ENCODE measurements at places on chromosomes 6 and 20.
A peak's percentile ranks its signal among the peaks of the same experiment; 100 is the strongest.

- DNase-seq, result no peak
Observed at GRCh38 chr20:20941468-20941889, 164.7 kb downstream of the LINC00237 start.

- no peak for DNase-seq
Observed at GRCh38 chr6:35206346-35206745, 7.4 kb upstream of the SCUBE3 start.

DNA sequence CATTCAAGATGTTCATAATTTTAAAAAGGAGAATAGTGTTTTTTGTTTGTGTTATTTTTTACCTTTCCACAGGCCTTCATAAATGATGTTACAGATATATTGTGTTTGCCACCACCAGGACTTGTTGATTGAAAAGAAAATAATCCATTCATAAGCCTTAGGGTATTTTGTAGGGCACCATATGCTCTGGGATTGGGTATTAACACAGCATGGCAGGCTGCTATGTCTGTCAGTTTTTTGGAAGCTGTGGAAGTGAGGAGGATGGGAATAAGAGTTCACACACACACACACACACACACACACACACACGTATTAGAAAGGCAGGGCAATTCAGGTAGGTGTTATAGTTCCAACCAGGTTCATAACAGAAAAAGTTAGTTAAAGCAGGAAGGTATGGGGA, 237.9 kb downstream of the HDGFL1 start:
- no peak for DNase-seq

DNA sequence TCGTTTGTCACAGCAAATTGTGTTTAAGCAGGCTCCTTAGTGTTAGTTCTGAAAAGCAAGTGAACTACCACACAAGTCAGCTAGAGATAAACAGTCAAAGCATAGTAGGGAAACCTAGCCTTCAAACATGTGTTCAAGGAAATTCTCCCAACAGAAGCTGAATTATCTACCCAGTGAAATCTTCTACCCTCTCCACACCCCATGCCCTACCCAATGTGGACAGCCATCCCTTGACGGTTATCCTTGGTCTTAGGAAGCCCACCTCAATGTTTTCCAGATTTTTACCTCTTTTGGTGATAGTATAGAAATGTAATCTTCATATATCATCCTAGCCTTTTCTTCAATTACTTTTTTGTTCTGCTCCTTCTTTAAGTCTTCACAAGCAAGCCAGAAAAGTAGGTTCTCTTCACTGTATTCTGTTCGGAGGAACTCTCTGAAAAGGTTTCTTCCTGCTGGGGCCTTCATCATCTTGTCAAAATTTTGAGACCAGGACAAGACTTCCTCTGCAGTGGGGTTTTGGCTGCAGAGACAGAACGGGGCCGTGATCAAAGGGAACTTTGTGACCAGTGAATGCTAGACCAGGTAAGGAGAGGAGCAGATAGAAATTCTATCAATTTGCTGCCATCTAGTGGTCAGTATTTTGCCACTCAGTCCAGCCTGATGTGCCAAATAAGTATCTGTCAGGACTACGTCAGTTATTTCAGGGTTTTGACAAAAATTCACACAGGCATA, 21.6 kb upstream of the MTRF1L start:
- DNase-seq, result peak; percentile 72

GRCh38 chr6:83474309-83474708, 38.0 kb upstream of the PRSS35 start:
- DNase-seq, result no peak

GRCh38 chr6:121305957-121306607, 28.2 kb downstream of the TBC1D32 start:
- DNase-seq, result peak; percentile 58

DNA sequence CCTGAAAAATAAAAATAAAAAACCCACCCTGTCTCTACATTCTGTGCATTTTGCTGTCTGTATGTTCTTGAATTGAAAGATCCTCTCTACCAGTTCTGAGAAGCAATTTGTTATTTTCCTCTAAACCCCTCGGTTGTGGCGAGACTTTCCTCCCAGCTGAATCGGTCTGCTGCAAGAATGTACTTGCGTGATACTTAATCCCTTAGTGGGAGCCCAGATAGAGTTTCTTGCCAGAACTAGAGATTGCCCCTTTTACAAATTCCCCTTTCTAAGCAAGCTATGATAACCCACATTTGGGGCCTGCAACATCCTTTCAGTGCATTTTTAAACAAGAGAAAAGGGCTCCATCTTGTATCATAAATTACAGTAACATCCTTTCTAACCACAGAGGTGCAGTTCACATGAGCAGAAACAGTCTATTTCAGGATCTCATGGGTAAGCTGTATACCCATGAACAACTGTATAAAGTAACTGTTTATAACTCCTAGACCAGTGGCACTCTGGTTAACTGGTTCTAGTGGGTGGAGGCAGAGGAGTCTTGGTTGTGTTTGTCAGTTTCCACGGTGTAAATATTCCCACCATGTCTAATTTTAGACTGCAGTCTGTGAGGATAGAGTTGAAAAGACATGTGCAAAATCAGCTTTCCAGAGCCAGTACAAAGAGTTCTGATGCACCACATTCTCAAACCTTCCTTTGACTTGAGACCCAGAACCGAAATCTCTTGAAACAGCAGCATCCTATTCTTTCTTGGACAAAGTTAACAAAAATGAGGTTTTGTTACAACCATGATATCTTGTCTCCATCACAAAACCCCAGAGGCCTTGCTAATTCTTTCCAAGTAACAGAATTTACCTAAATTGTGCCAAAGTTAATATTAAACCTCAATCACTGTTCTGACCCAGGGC, 113.1 kb upstream of the ZNF217 start:
- peak; percentile 35 for DNase-seq

DNA sequence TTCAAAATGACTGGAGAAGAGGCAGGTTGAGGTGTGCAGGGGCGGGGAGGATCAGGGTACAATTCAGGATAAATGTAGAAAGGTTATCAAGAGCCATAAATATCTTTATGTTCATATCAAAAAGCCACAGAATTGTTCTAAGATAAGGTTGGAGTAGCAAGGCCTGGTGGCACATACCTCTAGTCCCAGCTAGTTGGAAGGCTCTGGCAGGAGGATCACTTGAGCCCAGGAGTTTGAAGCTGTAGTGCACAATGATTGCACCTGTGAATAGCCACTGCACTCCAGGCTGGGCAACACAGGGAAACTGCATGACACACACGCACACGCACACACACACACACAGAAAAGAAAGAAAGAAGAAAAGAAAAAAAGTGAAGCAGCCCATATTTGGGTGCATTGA, 194.8 kb downstream of the GRIK2 start:
- no peak for DNase-seq

DNA sequence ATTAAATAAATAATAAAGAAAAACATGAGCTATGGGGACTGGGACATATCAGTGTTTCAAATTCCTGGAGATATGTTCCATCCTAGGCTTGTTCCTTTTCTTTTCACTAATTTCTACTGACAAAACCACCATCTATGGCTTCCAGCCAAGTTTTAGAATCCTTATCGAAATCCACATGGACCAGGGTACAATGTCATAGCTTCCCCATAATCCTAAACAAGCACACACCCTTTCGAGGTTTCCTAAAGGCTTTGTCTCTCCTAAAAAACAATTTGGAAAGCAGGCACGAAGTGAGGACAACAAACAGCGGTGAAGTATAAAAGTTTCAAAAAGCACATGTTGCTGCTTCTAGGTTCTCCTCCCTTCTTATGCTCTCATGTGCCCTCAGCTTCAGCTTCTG, 13.3 kb upstream of the DST start:
- DNase-seq, result no peak

- DNase-seq, result peak; percentile 56
Observed at GRCh38 chr6:39377539-39377950, 55.0 kb upstream of the KCNK16 start.

- no peak for DNase-seq
Observed at GRCh38 chr6:116762235-116762634, 3.3 kb downstream of the FAM162B start.

GRCh38 chr6:28673787-28674671, 148.3 kb downstream of the GPX5 start:
- DNase-seq, result peak; percentile 80

DNA sequence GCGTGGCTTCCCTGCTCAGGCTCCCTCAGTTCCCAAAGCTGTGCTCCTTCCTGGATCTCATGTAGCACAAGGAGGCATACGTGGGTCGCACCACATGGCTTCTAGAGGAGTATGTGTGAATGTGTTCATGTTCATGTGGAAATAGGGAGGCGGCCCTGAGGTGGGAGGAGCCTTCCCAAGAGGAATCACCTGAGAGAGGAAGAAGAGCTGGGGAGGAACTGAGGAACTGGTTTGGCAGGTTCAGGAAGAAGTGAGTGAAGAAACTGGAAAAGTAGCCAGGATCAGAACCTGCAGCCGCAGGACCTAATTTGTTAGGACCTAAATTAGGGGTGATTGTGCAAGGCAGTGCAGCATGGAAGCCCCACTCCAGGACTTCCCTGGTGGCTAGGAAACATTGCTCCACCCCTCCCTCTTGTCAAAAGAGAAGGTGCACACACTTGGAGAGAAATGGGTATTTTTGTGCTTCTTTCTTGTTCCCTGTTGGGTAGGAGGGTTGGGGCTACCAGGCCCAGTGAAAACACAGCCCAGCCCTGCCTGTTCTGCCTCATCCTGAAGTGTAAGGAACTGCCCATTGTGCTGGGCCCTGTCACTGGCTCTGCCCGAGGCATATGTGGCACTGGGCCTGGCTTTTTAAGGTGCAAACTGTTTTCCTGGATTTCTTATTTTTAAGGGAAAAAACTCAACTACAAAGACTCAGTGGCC, 20.7 kb downstream of the SYNJ2 start:
- no peak for DNase-seq

DNA sequence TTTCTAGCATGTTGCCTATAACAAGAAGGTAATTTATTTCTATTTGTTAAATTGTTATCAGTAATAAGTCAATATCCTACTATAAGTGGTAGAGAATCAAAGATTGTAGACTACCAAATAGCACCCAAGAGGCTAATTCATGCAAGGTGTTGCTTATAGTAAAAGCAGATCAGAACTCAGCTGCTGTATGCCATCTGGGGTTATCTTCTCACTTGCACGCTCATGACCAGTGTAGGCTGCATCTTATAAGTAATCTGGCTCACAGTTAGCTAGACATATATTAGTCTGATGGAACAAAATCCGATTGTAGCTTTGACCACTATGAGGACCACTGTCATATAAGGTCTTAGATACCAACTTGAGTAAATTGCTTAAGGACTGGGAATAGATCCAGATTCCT, 17.0 kb downstream of the TOP1 start:
- DNase-seq, result no peak

DNA sequence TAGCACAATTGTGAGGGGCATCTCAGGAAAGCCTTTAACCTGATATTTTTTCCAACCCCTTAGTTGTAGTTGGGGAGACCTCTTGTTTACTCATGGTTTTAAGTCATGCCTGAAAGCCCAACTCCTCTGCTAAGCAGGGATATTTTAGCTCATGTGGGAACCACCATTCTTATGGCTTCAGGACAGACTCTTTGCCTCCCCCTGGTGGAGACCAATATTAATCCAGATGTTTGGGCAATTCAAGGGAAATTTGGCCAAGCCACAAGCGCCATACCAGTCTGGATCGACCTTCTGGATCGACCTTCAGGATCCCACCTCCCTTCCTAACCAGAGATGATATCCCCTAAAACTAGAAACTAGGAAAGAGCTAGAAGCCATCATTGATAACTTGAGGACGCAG, 211.2 kb downstream of the C6orf118 start:
- peak; percentile 44 for DNase-seq

- peak; percentile 61 for DNase-seq
Observed at GRCh38 chr20:31569163-31570020, 35.7 kb upstream of the ID1 start.

DNA sequence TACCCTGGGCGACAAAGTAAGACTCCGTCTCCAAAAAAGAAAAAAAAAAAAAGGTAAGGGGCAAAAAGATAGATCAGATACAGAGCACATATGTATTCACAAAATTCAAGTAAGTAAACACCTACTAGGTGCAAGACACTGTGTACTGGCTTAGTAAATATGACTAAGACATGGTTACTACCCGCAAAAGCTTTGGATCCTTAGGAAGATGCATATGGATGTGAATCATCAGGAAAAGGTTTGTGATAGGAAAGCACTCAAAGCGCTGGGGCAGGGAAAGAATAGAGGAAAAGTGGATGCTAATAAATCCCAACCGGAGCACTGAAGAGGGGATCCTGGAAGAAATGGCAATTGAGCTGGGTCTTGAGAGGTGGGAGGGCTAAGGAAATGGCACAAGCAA, 118.8 kb upstream of the FAM184A start:
- DNase-seq, result no peak

DNA sequence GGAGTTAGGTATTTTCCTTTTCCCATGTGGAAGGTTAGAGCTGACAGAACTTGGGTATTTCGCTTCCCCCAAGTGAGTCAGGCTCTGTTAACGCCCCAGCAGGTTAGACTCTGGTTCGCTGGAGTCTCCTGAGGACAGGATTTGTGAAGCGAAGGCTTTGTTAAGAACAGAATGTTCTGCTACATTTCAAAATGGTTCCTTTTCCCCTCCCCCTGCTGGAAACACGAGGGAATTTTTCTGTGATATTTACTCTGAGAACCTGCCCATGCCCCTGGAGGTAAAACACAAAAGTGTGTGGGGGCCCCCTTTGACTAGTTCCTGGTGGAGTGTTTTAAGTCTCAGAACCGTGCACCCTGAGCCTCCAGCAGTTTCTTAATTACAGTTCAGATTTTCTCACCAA, 731.4 kb upstream of the CITED2 start:
- DNase-seq, result peak; percentile 41

GRCh38 chr6:16800942-16801341, 39.7 kb upstream of the ATXN1 start:
- DNase-seq, result peak; percentile 74

DNA sequence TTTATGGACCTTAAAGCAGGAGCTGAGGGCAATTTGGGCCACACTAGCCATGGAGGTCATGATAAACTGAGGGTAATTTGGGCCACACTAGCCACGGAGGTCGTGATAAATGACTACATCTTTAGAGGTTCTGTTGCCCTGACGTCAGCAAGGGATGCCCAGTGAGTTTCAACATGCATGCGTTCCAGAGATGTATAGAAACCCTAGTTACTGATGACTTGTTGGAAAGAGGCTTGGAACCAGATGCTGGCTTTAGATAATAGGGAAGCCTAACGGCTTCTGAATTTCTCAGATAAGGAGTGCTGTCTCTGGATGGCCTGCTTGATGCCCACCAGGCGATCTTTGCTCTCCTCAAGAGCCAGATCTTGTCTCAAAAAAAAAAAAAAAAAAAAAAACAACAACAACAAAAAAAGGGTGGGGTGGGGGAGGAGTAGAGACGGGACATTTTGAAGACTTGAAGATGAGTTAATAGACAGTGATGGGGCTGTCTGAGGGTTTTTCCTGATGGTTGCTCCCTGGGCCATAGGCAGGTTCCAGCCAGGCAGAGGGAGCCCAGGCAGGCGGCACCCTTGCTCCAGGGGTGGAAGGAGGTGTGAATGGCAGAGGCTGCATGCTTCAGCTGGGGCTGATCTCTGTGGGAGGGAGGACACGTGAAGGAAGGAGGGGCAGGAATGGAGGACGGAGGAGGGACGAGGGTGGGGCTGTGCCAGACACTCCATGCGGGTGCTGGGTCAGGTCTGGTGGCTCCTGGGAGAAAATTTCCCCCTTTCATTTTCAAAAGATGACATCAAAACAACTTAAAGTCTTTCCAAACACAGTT, 27.0 kb upstream of the FRMD1 start:
- no peak for DNase-seq

Measured in NB4 (cell line).